ENCODE measurements at places on chromosomes 16 and 17.

DNA sequence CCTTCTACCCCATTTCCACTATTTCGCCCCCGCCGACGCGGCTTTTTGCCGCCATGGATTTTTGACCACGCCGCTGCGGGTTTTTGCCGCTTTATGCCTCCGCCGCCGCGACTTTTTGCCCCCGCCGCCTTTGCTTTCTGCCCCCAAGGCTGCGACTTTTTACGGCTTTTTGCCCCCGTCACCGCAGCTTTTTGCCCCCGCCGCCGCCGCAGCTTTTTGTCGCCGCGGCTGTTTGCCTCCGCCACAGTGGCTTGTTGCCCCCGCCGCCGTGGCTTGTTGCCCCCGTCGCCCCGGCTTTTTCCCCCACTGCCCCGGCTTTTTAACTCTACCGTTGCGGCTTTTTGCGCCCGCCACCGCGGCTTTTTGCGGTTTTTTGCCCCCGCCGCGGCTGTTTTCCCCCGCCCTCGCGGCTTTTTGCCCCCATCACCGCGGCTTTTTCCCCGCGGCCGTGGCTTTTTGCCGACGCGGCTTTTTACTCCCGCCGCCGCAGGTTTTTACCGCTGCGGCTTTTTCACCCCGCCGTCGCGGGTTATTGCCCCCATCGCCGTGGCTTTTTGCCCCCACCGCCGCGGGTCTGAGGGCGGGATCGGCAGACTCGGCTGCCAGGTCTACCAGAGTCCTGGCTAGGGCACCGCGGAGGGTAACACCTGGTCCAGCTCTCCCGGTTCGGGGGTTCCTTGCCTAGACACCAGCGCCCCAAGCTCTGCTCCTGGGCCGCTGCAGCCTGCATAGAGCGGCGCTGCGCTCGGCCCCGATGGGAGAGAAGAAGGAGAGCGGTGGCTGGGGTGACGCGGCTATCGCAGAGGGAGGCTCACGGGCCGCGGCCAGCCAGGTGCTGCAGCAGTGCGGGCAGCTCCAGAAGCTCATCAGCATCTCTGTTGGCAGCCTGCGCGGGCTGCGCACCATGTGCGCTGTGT is 562.7 kb upstream of the WSB1 start:
- no peak for DNase-seq

- no peak for DNase-seq
These were observed 2.0 kb downstream of the WSB1 start for GRCh38 chr17:27295945-27296344.

GRCh38 chr16:5025171-5025632 is 8.5 kb downstream of the NAGPA start:
- DNase-seq: no peak

DNA sequence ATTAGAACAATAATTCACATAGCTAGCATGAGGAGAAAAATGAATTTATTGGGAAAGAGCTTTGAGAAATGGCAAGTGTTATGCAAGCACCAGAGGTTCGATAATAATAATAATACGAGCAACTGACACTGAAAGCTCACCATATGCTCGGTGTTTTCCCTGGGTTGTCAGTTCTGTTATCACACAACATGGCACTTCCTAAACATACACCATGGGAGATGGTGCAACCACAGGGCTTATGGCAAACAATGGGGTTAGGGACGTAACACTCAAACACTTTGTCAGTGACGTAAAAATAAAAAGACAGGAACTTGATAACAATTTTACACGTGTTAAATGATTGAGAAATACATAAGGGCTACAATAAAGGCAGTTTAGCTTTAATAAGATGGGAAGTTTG is 23.7 kb downstream of the OR1D5 start:
- DNase-seq: no peak

- DNase-seq: no peak
These were observed 6.4 kb downstream of the PER1 start for GRCh38 chr17:8145811-8146210.

DNA sequence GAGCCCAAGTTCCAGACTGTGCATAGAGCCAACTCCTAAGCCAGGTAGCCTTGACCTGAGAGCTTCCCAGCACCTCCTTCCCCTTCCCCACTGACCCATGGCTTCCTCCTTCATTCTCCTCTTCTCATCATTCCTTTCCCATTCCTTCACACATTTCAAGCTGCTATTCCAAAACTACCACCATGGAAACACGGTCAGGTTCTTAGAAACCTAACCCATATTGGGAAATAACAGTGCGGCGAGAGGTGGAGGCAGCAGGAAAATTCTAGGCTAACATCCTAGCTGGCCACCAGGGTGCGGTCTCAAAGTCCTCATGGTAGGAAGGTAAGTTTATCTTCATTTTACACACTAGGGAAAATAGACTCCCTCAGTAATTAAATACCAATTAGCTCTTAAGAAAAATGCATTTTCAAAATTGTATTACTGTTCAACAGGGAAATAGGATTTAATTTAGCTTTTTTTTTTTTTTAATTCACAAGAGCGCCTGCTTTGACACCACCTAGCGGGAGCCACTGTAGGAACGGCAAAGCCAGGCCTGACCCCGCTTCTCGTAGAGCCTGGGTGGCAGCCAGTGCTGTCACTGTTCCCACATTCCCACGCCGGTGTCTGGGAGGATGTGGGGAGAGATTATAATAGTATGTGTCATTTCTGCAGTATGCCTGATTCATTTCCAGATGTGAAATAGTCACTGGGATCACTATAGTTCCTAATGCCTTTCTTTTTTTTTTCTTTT is 14.0 kb upstream of the SPHK1 start:
- DNase-seq: no peak

GRCh38 chr16:104928-105327 is 26.9 kb downstream of the MPG start:
- no peak for DNase-seq

DNA sequence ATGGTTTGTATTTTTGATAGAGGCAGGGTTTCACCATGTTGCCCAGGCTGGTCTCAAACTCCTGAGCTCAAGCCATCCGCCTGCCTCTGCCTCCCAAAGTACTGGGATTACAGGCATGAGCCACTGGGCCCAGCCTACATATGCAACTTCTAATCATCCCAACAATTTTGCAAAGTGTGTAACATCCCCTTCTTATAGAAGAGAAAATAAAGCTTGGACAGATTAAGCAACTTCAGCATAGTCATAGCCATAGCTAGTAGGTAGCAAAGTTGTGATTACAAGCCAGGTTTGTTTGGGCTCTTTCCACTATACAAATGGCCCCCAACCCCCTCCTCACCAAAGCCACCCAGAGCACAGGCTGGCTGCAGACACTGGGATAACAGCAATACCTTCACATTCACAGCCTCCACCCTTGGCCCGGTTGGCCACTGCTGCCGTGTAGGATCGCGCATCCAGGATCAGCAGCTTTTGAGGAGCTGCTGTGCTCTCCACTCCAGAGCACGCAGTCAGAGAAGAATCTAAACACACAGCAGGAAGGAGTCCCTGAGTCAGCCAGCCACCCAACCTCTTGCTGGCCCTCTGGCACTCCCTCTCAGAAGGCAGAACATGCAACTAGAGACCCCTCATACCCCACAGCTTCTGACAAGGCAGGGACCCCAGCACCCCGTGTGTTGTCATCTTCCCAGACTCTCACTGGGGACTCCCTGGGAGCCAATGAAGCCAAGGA is 7.9 kb downstream of the MTMR4 start:
- DNase-seq: no peak

- DNase-seq: no peak
These were observed 33.7 kb upstream of the MFSD6L start for GRCh38 chr17:8832711-8833352.
